ENCODE measurements at places on chromosomes 2 and 18. TPM values are rescaled to one million over a fixed set of nuclear protein-coding genes. Genes with fewer than 3 reads are reported as not detected.
A peak's percentile ranks its signal among the peaks of the same experiment; 100 is the strongest.

Gene C1D
- 22.5 TPM for total RNA-seq

Gene IL36A
- 0.84 TPM for total RNA-seq

- H3K27me3 ChIP-seq, result no peaks in the 10 kb centered on the region
- no peak for DNase-seq
- H3K27ac ChIP-seq, result no peak overlapping the region
- no peak overlapping the region for H3K4me3 ChIP-seq
Observed at GRCh38 chr2:163990541-163990940, 254.7 kb upstream of the FIGN start.

DNA sequence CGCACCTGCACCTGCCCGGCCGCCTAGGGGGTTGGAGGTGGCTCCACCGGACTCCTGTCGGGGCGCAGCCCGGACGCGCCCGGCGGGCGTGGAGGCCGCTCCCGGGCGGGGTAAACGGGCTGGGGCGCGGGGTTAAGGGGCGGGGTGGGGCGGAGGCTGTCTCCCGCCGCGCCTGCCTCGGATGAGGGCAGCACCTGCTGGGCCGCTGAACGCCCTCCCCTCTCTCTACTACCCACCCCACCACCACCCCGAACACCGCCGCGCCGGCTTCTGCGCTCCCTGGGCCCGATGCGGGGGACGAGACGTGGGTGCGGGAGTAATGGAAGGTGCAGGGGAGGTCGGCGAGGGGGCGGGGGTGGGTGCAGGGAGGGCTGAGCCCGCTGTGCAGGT is 224.8 kb upstream of the ID2 start:
- peak; percentile 26 for DNase-seq
- peak overlapping the region; percentile 72 for H3K4me3 ChIP-seq
- H3K27ac ChIP-seq, result no peak overlapping the region
- no peaks in the 10 kb centered on the region for H3K36me3 ChIP-seq
- H3K27me3 ChIP-seq, result peaks cover 29% of the 10 kb centered on the region

- H3K36me3 ChIP-seq, result no peaks in the 10 kb centered on the region
- peak overlapping the region; percentile 1 for H3K4me3 ChIP-seq
- peaks cover 34% of the 10 kb centered on the region for H3K4me1 ChIP-seq
Observed at GRCh38 chr18:3321133-3321812, 59.3 kb downstream of the MYL12B start.

DNA sequence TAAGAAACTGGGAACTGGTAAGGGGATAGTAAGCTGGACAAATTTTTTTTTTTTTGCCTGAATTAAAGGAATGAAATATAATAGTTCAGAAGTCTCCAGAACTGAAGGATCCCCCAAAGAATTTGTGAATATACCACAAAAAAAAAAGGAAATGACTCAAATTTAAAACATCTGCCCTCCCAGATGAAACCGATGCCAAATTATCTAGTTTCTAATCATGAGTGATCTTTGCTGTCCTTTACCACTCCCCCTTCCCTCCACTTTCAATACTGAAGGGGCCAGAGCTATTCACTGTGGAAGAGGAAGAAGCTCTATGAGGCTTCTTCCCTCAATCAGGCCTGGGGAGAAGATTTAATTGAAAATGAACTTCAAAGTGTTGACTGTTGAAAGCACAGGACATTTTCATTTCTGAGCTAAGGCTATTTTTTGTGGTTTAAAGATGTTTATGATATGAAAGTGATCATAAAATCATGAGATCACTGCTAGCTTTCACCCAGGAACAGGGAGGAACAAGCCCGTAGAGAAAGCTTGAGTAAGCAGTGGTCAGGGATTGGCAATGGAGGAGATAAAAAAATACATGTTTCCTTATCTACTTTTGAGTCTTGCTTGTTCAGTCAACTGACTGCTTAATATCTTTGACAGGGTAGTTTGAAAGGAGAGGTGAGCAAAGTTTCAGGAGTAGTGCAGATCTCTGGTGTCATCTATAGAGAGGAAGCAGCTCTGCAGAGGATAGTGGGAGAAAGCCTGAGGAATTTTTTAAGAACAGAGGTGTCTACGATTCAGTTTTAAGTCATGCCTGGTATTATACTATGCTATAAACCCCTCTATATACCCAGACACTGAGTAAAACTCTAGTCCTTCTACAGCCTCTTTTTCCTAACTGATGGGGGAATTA is 409.5 kb upstream of the FIGN start:
- H3K36me3 ChIP-seq, result no peaks in the 10 kb centered on the region
- no peak overlapping the region for H3K27ac ChIP-seq
- no peak overlapping the region for H3K4me3 ChIP-seq
- H3K27me3 ChIP-seq, result no peaks in the 10 kb centered on the region

- DNase-seq, result peak; percentile 26
- H3K27me3 ChIP-seq, result no peaks in the 10 kb centered on the region
- H3K4me1 ChIP-seq, result no peaks in the 10 kb centered on the region
- H3K27ac ChIP-seq, result no peak overlapping the region
Observed at GRCh38 chr18:69945220-69946114, 2.2 kb downstream of the CD226 start.

Data from activated T-cell treated with anti-CD3 and anti-CD28 coated beads, Interleukin-2, amount 50 U/mL, for 72 hours (primary cell).